ENCODE measurements at places on chromosomes 3 and 15.

GRCh38 chr15:98998279-98998678 is 9.3 kb downstream of the PGPEP1L start:
- no peak for DNase-seq

DNA sequence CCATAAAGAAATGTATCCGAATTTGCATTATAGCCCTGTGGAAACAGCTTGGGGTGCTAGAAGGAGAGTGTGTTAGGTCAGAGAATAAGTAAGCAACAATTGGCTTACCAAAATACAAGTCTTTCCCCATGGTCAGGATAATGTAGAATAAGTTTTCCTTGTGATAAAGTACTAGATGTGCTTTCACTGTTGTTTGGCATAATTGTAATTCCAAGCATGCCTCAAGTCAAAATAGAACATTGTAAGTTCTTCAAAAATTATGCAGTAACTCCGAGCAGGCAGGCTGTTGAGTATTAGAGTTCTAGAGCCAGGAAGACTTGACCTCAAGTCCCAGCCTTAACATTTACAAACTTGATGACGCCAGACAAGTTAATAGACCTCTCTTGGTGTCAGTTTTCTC is 242.0 kb downstream of the TUSC7 start:
- no peak for DNase-seq

DNA sequence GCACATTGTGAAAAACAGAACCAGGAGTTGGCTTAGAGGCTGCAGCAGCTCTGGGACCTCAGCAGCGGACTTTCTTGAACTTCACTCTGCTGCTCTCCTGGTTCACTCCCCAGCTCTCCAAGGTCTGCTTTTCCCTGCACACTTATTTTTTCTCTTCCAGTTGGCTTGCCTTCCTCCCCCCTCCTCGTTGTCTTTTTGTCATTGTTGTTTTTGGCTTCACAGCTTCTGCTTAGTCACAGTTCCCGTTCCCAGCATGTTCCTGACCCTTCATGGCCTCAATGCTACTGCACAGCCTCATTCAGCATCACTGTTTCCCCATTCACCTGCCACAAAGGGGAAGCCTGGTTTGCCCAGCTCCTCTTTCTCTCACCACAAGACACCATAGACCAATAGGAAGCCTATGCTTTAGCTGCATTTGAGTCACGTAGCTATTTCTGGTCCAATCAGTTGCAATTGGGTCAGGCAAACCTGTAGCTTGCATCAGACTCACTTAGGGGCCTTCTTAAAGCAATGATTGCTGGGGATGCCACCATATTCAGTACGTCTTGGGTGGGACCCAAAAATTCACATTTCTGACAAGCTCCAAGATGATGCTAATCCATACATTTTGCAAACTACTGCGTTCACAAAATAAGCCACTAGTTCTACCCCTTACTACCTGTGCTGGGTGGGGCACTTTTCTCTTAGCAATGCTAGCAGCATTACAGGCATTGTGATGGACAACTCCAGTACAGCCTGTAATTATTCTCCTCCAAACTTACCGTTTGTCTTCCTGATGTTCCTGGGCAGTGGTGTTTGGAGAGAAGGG is 7.8 kb upstream of the SUMF1 start:
- peak; percentile 83 for DNase-seq

GRCh38 chr3:35088943-35089342 is 550.4 kb upstream of the ARPP21 start:
- no peak for DNase-seq

- DNase-seq = no peak
These were observed 24.7 kb downstream of the KY start for GRCh38 chr3:134625885-134626741.

- no peak for DNase-seq
These were observed 569.1 kb downstream of the PDCD6IP start for GRCh38 chr3:34367521-34367920.

- DNase-seq = no peak
These were observed 454.1 kb downstream of the GRM7 start for GRCh38 chr3:7315037-7315436.

- DNase-seq = no peak
These were observed 55.5 kb downstream of the SATB1 start for GRCh38 chr3:18369551-18370185.

- DNase-seq = no peak
These were observed 1.7 kb downstream of the B3GNT5 start for GRCh38 chr3:183254487-183255347.

- no peak for DNase-seq
These were observed 14.3 kb downstream of the ZBTB47 start for GRCh38 chr3:42667523-42668412.

GRCh38 chr3:9180764-9181117 is 68.7 kb downstream of the SRGAP3 start:
- DNase-seq = no peak

DNA sequence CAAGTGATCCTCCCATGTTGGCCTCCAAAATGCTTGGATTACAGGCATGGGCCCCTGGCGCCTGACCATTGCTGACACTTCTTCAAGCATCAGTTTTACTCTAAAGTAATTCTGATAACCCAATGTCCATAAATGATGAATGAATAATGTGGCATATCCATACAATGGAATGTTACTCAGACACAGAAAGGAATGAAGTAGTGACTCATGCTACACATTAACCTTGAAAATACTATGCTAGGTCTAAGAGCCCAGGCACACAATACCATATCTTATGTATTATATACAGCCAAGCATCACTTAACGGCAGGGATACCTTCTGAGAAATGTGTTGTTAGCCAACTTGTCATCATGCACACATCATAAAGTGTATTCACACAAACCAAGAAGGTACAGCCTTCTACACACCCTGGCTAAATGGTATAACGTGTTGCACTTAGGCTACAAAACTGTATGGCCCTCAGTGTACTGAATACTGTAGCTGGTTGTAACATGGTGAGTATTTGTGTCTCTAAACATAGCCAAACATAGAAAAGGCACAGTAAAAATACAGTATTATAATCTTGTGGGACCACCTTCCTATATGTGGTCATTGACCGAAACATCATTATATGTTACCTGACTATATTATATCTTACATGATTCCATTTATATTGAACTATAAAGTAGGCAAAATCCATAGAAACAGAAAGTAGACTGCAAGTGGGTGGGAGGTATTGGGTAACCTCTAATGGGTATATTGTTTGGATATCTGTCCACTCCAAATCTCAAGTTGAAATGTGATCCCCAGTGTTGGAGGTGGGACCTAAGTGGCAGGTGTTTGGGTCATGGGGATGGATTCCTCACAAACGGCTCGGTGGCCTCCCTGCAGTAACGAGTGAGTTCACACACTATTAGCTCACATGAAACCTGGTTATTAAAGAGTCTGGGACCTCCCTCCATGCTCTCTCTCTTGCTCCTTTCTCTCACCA is 31.4 kb downstream of the MKRN2 start:
- no peak for DNase-seq

DNA sequence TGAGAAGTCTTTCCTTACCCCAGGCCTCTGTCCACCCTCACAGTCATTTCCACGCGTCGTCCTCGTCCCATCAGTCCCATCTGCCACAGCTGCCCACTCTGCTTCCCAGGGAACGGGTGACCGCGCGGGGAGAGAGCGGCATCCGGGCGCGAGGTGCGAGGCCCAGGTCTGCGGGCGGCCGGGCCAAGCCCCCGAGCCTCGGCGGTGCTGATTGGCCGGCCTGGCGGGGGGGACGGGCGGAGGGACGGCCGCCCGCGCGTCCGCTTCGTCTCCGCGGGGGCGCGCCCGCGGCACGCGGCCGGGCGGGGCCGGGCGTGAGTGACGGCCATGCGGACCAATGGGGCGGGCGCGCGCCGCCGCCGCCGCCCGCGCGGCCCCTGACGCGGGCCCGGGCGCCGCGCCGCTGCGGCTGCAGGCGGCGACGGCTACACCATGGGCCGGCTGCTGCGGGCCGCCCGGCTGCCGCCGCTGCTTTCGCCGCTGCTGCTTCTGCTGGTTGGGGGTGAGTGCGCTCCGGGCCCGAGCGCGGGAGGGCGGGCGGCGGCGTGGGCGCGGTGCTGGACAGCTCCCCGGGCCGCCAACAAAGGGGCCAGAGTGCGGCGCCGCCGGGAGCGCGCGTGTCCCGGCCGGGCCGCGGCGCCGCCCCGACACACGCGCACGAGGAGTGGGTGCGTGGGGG is at the start of gene PODXL2:
PODXL2 (plus strand) TSS at position 398 of the 679 bp plus-strand sequence; CDS start at position 433, 35 bp downstream.
- peak; percentile 70 for DNase-seq

- no peak for DNase-seq
These were observed 59.5 kb downstream of the ABCC5 start for GRCh38 chr3:183958226-183958625.

GRCh38 chr3:148962513-148962912 is 28.8 kb upstream of the GYG1 start:
- DNase-seq = peak; percentile 62
